H7 (cell line): ENCODE measurements at places on chromosomes 13 and 19. TPM values are rescaled to one million over a fixed set of nuclear protein-coding genes. Genes with fewer than 3 reads are reported as not detected.

GALP gene
- total RNA-seq, result not detected in 2 replicates

ZNF749 gene
- total RNA-seq, result 15.1 and 18.1 TPM in 2 replicates

ZNF865 gene
- 3.5 and 4.9 TPM in 2 replicates for total RNA-seq

TNFSF11 gene
- total RNA-seq, result 0.90 and 2.6 TPM in 2 replicates

CEACAM16 gene
- not detected in 2 replicates for total RNA-seq

ACER1 gene
- not detected in 2 replicates for total RNA-seq

PROZ gene
- total RNA-seq, result not detected in 2 replicates

GIPC3 gene
- 0.11 and 0.21 TPM in 2 replicates for total RNA-seq

CLEC11A gene
- 4.7 and 7.1 TPM in 2 replicates for total RNA-seq

HOMER3 gene
- total RNA-seq, result 25.1 and 35.7 TPM in 2 replicates

KLK4 gene
- total RNA-seq, result not detected in 2 replicates

DLL3 gene
- 2.1 and 2.6 TPM in 2 replicates for total RNA-seq

KIR3DL2 gene
- not detected in 2 replicates for total RNA-seq

CFAP97D2 gene
- total RNA-seq, result not detected in 2 replicates
